ENCODE measurements at places on chromosomes 11 and 22.

GRCh38 chr11:46987183-46987582 is 50.6 kb downstream of the CSTPP1 start:
- no peak for DNase-seq

DNA sequence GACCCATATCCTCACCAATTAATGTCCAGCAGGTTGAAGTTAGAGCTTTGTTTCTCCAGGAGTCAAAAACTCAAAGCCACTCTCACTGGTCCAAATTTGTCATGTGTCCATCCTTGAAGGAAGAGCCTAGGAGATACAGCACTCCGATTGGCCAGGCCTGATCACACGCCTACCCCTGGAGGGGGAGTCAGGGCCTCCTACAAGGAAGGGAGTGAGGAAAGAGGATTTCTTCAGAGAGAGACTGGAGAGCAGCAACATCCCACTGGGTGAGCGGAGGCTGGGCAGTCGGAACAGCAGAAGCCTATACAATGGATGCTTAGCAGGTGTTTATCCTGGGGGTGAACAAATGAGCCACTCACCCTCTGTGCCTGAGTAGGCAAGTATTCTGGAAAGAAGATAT is 113.9 kb downstream of the TRIM29 start:
- DNase-seq, result no peak

DNA sequence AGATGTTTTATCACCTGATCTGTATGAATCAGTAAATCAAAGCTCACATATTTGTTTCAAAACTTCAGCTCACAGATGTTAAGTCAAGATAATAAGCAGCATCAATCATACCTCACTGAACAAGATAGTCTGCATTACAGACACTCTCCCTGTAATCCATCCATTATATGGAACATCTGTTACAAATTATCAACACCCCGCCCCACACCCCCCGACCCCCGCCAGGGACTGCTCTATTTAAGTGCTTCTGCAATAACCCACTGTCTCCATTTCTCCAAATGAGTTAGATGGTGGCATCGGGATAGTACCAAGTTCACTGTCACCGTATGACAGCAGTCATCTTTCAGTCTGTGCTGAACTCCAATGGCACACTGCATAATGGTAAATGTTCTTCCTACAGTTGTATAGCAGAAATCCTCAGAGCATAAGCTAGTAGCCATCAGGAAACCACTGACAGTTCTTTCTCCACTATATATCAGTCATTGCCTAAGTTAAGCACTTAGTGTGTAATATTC is 447.0 kb upstream of the ARHGAP42 start:
- no peak for DNase-seq

DNA sequence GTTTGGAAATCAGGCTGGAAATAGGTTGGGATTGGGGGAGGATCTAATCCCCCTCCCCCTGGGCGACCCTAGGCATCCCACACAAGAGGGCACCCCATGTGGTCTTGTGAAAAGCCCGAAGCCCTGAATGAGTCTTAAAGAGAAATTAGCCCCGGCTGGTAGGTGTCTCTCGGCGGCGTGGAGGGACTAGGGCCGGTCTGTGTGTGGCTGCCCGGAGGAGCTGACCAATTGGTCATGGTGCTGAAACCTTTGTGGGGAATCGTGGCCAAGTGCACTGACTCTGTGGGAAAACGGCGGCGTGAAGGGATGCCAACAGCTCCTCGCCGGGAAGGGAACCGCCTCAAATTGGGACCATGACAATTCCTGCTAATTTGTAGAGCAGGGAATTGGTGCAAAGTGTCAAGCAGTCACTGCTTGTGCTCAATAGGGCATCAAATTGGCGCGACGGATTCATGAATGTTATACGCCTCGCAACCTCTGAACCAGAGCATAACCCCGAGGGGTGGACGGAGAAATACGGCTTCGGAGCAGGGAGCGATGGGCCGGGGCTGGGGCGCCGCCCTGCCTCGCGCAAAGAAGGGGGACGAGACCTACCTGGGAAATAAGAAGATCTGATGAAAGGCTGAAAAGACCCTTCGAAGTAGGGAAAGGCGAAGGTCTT is 1.5 kb downstream of the DBX1 start:
- peak; percentile 42 for DNase-seq

GRCh38 chr11:128904656-128905344 is 13.6 kb downstream of the KCNJ5 start:
- DNase-seq, result no peak

- DNase-seq, result peak; percentile 85
Observed at GRCh38 chr22:36816636-36817524, at the start of gene PVALB. TSS of gene PVALB (minus strand) at chr22:36817035. CDS start at chr22:36817005, 30 bp downstream.

- no peak for DNase-seq
Observed at GRCh38 chr22:38030311-38031133, 26.7 kb upstream of the PICK1 start.

Measured in erythroblast (primary cell).